CD4-positive, alpha-beta memory T cell (primary cell): ENCODE measurements at places on chromosomes 6 and 20. TPM values are rescaled to one million over a fixed set of nuclear protein-coding genes. Genes with fewer than 3 reads are reported as not detected.
A peak's percentile ranks its signal among the peaks of the same experiment; 100 is the strongest.

DNA sequence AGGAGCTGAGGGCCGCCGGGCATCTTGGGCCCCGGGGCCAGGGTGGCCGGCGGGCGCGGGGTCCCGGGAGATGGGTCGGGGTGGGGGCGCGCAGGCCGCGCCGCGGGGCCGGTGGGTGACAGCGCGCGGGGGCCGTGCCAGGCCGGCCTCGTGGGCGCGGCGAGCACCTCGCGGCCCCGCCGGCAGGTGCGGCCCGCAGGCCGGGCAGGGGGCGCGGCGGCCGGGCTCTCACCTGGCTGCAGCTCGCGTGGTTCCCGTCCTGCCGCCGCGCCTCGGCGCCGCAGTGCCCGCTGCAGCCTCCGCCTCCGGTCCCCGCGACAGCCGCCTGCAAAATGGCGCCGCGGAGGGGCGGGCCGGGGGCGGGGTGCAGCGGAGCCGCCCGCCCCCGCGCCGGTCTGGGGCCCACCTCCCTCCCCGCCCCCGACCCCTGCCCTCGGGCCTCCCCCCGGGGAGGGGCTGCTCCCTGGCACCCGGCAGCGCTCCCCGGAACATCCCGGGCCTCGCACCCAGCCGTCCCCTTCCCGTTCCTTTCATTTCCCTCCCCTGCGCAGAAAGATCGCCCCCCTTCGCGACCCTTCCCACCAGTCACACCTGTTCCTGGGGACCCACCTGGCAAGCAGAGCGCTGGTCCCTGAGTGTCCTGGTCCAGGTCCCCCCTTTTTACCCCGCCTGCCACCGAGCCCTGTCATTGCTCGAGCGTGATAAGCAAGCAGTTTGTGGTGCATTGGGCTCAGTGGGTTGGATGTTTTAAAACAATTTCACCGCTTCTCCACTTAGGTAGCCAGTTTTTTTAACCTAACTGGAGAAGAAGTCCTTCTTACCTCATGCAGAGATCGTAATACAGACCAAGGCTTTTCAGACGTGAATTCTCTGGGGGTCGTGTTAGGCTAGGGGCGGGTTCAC lies at the start of gene SLC23A2:
Gene SLC23A2 (minus strand): TSS at position 337 of the 903 bp plus-strand sequence. CDS start 68,948 bp downstream, outside the sequence.
- peak; percentile 50 for DNase-seq

- DNase-seq = peak; percentile 51
Measured at GRCh38 chr20:49534255-49534712, 33.7 kb downstream of the PTGIS start.

DNA sequence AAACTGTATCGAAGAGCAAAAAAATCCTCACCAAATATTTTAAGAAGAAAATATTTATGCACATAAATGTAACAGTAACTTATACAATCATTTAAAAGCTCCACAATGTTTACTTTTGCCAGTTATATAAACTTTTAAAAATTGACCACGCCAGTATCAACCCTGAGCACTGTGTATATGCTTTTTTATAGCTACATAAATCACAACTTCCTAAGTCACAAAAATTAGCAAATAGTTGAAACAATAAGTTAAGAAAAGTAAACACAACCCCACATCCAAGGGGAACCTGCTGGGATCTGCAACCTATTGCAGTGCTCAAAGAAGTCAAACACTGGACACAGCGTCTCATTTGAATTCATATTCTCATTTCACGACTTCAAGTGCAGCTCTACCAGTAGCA lies 89.8 kb upstream of the DST start:
- no peak for DNase-seq

- DNase-seq = no peak
Measured at GRCh38 chr20:53335555-53335954, 258.1 kb downstream of the ZNF217 start.

GRCh38 chr20:45823949-45824835 lies 2.9 kb downstream of the TNNC2 start:
- peak; percentile 47 for DNase-seq

- DNase-seq = no peak
Measured at GRCh38 chr6:31579119-31579505, 3.1 kb downstream of the LTB start.

GRCh38 chr20:37938181-37938750 lies 35.3 kb downstream of the VSTM2L start:
- DNase-seq = no peak

- peak; percentile 68 for DNase-seq
Measured at GRCh38 chr20:47487175-47487917, 14.3 kb upstream of the NCOA3 start.

- DNase-seq = no peak
Measured at GRCh38 chr6:31473780-31474761, 23.9 kb upstream of the MICB start.

DNA sequence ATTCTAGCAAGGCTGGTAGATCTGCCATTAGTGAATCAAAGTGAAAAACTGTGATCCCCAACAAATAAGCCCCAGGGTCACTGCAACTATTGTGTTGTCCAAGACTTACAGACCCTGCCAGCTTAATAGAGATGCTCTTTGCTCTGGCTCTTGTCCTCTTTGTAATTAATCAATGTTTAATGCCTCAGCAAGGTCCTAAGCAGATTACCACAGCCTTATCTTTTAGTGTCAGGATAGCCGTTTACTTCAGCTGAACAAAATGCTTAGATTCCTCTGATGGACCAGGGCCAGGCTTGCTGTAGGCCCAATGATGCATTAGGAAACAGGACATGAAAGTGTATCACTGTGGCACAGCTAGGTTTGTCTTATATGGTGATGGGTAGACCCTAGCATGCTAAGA lies 353.3 kb downstream of the HACE1 start:
- no peak for DNase-seq

DEF6 gene
- total RNA-seq = 231 TPM

MYBL2 gene
- 0.11 TPM for total RNA-seq

KIF6 gene
- not detected for total RNA-seq

KLHDC3 gene
- total RNA-seq = 66.6 TPM

PDE7B gene
- total RNA-seq = 0.94 TPM
